ENCODE measurements at places on chromosomes 3 and 15.

- DNase-seq = no peak
These were observed 400.3 kb downstream of the TBC1D5 start for GRCh38 chr3:17342119-17342518.

GRCh38 chr3:4139462-4140140 lies 163.6 kb upstream of the SETMAR start:
- DNase-seq = no peak

DNA sequence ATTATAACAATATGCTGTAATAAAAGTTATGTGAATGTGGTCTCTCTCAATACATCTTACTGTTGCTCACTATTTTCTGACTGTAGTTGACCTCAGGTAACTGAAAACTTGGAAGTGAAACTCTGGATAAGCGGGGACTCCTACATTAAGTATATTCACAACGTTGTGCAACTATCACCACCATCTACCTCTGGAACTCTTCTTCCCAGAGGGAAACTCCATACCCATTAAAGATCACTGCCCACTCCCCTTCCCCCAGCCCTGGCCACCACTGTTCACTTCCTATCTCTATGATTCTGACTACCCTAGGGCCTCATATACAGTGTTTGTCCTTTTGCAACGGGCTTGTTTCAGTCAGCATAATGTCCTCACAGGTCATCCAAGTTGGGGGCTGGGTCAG lies 20.7 kb downstream of the SLCO3A1 start:
- DNase-seq = no peak

DNA sequence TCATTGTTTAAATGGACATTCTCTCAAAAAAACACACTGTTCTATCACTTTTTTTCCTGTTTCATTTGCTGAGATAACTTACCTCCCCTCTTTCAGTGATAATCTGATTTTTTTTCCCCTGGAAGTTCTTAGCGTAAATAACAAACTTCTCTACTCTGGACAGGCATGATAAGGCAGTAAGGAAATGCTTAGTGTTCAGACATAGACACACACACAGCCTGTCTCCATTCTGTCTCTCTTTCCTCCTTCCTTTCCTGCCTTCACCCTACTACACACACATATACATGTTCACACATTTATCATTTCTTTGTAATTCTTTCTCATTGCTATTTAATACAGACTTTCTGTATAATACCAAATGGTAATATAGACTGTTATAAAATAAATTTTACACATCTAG lies 470.8 kb upstream of the ROBO1 start:
- DNase-seq = no peak

- peak; percentile 38 for DNase-seq
These were observed 587 bp upstream of the TNK2 start for GRCh38 chr3:195908694-195909581.

- no peak for DNase-seq
These were observed 43.7 kb downstream of the ANKRD28 start for GRCh38 chr3:15754047-15754446.

DNA sequence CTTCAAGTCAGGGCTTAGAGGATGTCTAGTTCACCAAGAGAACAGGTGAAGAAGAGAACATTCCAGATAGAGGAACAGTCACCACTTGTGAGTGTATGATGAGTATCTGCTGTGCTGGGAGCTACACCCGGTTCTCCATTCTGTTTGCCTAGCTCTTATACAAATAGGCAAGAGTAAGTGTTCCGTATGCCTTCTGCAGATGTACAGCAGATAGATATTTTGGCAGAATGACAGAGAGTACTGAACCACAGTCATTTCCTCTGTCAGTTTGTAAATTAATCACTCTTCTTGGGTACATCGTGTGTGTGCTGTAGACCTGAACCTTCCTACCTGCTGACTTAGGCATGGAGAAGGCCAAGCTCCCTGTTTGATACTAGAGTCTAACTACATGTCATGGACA lies 108.3 kb upstream of the CTDSPL start:
- DNase-seq = no peak

DNA sequence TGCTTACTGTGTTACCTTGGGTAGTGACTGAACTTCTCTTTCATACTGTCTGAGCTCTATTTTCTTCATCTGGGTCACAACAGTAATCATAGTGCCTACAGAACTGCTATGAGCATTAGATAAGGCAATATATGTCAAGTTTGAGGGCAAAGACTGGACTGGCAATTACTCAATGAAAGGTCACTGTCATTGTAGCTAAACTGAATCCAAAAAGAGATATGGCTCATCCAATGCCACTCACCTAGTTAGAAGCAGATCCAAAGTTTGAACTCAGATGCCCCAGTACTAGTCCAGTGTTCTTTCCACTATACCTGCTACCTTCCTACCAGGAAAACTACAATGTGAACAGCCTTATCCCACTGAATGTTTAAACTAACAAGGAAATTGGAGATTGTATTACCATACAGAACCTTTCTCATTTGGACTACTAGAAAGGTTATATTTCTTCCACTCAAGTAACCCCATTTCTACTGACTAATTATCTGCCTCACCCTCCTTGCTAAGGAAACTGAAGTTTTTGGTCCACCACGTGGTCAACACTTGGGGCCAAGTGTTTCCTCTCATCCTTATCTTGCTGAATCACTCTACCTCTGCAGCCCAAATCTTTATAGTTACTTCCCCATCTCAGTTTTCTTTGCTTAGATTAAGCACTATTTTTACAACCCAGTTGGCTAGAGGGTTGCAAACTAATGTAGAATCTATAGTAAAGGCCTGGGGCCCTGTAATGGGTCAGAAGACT lies 202.3 kb upstream of the LPP start:
- peak; percentile 38 for DNase-seq

DNA sequence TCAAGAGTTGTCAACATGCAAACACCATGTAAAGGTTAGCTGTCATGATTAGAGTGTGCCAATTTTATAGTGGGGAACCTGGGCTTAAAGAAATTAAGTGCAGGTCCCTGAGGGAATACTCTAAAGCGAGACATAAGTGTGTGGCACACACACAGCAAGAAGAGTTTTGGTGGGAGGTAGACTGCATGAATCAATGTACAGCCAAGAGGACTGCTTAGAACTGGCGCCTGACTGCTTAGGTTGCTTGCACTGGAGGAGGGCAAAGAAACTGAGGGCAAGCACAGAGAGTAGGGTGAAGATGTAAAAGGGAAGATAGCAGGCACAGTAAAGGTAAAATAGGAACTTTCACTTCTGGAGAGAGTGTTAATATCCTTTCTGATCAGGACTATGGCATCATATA lies 184.9 kb downstream of the SOX2 start:
- no peak for DNase-seq

- DNase-seq = no peak
These were observed 87.0 kb downstream of the RAB11A start for GRCh38 chr15:65956307-65956706.
